Hypothalamus (tissue), 51 donors: ENCODE measurements at places on chromosomes 1 and 21.
A peak's percentile ranks its signal among the peaks of the same experiment; 100 is the strongest.

- no peak for DNase-seq
Measured at GRCh38 chr1:50436489-50436888, 13.2 kb upstream of the DMRTA2 start.

GRCh38 chr1:65002508-65003315 lies 36.4 kb upstream of the JAK1 start:
- peak; percentile 65 for DNase-seq

GRCh38 chr1:49294539-49294938 lies 517.8 kb upstream of the BEND5 start:
- no peak for DNase-seq

DNA sequence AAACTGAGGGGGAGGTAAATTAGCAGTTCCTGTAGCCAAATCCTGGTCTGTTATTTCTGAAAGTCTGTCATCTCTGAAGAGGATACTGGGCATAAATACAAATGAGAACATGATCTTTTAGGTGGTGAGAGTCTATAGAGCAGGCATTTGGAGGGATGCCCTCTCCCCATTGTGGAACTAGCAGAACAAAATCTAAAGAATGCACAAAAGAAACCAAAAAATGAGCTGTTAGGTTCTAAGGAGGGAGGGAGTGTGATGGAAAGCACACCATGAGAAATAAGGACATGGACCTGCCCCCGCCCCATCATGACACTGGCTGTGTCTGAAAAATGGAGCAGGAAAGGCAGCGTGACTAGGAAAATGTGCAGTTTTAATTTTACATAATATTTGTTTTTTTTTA lies 262.0 kb downstream of the KIF26B start:
- no peak for DNase-seq

DNA sequence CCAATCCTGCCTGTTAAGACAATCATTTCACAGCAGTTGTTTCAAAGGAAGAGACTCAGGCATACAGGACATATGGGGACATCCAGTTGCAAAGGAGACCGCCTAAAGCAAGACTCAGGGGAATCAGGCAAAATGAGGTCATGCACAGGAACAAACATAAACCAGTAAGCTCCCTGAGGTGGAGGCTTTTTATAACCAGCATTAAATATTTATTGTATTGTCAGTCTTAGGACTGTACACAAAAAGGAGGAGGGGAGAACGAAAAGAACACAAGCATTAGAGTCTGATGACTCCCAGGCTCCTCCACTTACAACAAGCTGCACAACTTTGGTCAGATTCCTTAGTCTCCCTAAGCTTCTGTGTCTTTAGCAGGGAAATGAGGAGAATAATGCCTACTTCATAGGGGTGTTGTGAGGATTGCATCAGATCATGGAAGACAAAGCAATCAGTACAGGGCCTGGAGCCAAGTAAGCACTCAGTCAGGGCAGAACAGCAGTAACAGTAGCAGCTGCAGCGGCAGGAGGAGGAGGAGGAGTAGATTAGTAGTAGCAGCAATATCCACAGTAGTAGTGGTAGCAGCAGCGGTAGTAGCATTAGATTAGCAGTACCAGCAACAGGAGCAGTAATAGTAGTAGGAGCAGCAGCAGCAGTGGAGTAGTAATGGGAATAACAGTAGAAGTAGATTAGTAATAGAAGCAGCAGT lies 54.2 kb upstream of the SPATA6 start:
- DNase-seq = peak; percentile 73

GRCh38 chr1:119988306-119989062 lies 81.0 kb downstream of the NOTCH2 start:
- no peak for DNase-seq

GRCh38 chr1:170410401-170411166 lies 121.4 kb upstream of the GORAB start:
- no peak for DNase-seq

DNA sequence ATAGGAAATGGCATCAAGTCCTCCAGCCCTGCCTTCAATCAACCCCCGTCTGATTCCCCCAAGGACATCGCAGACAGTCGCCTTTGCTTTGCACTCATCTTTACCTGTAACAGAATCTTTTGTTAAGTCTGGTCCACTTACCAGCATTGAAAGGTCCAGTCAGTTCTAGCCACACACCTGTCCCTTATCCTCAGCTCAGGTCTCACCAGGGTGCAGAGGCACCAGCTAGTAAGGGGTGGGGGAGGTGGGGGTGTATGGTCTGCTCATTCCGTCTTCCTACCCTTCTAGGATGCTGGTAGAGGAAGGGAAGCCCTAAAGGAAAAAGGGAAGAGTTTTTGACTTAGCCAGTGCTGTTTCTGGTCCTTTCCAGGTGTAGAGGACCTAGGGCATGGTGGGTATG lies 427.7 kb downstream of the MATN1 start:
- no peak for DNase-seq
